ENCODE measurements at places on chromosomes 3 and 15.

- no peak for DNase-seq
Measured at GRCh38 chr3:151410891-151411559, 26.5 kb upstream of the P2RY12 start.

- no peak for DNase-seq
Measured at GRCh38 chr3:105255350-105255749, 111.4 kb upstream of the ALCAM start.

GRCh38 chr3:128610451-128611070 is 40.1 kb downstream of the RPN1 start:
- DNase-seq: no peak

GRCh38 chr3:194161131-194162045 is 25.4 kb downstream of the HES1 start:
- no peak for DNase-seq

DNA sequence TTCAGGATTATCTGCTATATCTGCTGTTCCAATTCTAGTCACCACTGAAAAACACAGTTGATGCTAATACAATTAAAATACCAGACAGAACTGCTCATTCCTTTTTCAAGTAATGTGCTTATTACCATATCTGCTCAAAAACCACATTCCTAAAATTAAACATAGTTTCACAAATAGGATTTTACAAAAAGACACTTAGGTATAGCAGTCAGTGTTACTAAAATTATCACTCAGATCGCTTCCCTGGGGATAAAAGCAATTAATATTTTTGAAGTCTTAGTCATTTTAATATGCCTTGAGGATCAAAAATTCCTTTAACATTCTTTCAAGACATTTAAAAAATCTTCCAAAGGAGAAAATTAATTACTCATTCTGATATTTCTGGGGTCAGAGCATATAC is 71.5 kb downstream of the RAD18 start:
- no peak for DNase-seq
